ENCODE measurements at places on chromosomes 5 and 9. TPM values are rescaled to one million over a fixed set of nuclear protein-coding genes. Genes with fewer than 3 reads are reported as not detected.

GRCh38 chr9:27504259-27504658 lies 19.8 kb upstream of the IFNK start:
- no peak for DNase-seq

DNA sequence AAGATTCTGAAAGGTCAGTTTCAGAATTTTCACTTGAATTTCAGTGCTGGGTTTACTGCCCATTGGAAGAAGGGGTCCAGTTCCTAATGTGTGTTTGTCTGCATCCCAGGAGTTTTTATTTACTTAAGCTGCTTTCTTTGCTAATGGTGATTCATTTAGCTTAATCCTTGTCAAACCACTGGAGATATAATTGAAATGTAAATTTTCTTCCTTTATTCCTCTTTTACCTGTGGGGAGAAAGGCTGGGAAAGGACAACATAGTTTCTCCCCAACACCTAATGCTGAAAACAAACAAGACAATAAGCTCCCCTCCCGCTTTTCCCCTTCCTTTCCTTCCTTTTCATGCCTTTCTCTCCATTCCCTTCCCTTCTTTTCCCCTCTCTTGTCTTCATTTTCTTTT lies 185.8 kb downstream of the KCTD16 start:
- DNase-seq = no peak

- DNase-seq = no peak
These were observed 2.6 kb upstream of the AFAP1L1 start for GRCh38 chr5:149268928-149269557.

DNA sequence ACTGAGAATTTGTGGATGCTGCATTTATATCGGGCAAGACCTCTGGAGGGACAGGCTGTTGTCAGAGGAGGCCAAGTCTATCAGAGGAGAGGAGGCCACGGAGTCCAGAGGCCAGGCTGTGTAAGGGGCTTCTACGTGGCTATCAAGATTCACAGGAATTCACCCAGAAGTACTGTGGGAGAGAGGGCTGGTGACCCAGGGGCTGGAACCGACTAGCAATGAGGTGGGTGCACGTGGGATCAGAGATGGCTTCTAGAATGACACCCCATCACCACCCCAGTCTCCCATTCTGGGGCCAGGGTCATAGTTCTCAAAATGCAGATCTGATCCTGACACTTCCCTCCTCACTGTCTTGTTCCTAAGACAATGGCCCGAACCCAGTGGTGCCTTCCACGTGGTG lies 61.2 kb upstream of the PHYKPL start:
- no peak for DNase-seq

- no peak for DNase-seq
These were observed 323.8 kb downstream of the PRELID2 start for GRCh38 chr5:145511351-145511750.

DNA sequence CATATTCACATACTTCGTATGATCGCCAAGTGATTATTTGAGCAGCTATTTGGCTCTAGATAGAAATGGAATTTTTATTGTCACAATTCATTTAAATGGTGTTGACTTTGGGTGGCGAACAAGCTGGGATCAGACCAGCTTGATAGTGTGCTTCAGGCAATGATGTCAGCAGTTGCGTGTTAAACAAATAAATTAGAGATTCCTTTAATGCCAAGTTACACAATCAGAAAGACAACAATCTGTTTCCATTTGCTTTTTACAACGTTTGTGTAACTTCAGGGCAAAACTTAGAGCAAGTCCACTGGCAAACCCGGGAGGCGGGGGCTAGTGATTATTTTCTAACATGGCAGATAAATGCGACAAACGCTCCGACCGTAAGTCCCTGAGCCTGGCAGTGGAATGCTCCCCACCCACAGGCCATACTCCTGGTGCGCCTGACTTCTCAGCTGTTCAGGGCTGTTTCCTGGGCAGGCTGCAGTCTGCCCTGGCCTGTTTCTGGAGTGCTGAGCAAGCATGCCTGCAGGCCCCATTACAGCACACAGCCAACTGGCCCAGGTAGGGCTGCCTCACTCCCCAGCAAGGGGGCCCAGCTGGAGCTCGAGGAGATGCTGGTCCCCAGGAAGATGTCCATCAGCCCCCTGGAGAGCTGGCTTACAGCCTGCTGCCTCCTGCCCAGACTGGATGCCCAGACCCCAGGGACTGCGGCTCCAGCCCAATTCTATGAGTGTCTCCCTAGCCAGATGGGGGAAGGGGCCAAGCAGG lies 88.7 kb downstream of the BASP1 start:
- peak; percentile 15 for DNase-seq

DNA sequence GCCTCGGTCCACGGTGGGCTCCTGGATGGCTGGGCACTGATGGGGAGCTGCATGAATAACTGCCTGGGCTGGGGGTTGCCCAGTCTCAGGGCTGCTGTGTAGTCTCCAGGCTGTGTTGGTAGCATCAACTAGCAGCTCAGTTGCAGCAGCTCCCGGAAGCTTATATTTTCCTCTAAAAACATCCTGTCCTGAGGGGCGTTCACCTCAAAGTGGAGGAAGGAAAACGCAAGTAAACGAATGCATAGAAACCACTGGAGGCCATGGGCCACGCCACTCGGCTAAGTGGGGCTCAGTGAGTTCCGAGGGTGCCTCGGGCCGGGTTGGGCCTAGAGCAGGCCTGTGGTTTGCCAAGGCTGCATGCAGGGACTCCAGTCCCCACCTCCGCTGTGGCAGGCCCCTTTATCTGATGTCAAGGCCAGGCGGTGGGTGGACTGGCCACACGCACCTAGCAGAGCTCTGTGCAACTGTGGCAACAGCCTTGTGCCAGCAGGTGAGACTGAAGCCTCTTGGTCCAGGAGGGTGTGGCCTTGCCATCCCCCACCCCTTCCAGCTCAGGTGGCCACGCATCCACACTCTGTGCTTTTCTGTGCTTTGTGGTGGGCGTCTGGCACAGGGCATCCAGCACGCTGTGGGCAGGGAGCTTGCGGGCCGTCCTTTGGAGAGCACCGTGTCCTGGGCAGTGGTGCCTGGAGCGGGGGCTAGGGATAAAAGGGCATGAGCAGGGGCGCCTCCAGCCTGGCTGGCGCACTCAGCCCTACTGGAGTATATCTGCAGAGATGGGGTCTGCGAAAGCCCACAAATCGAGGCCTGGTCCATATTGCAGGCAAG lies 15.1 kb downstream of the TCF7 start:
- DNase-seq = no peak

- no peak for DNase-seq
These were observed 79.7 kb upstream of the C5orf63 start for GRCh38 chr5:127153031-127153430.

- DNase-seq = no peak
These were observed 80.5 kb upstream of the JAK2 start for GRCh38 chr9:4904322-4905134.

TMEM232 gene
- total RNA-seq = 4.1 TPM

SHOC1 gene
- total RNA-seq = not detected

SCAI gene
- 6.0 TPM for total RNA-seq

Measured in mucosa of gallbladder (tissue), 1 donor.